ENCODE measurements at places on chromosomes 1 and 21.

DNA sequence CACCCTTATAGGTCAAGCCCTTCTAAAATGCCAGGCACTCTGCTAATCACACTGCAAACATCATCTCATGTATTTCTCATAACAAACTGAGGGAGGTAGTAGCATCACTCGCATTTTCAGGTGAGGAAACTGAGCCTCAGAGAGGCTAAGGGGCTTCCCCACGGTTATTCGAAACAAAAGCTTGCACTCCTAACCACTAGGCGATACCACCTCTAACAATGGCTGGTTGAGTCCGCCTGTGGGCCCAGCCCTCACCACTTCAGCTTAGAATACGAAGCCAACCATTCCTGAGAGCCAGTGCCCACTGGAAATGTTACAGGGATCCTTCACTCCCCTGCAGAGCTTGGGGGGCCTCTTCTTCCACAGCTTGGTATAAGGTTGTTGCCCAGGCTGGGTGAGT lies 65.3 kb upstream of the TENT5C start:
- no peak for DNase-seq

DNA sequence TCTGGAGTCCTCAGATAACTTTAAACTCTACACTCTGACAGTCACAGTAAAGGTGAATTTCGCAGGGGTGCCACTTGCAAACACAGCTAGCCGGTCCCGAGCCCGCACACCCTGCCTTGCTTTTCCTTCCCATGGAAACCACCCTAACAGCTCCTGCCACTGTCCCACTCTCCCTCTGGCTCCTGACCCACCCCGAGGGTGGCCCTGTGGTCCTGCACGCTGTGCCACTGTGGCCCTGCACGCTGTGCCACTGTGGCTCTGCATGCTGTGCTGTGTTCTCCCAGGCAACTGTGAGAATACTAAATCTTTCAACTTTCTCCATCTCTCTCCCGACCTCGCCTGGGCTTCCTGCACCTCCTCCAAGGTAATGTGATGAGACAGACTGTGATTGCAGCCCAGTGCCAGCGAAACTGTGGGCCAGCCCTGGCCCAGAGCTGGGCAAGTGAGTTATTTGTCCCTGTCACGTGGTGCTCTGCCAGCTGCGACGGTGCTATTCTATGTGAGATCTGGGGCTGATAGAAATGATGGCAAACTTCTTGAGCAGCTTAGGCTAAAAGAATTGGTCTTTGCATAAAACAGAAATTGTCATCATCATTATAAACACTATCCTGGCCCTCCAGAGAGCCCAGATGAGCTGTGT lies 63.4 kb upstream of the TARBP1 start:
- no peak for DNase-seq

GRCh38 chr21:37219761-37220432 lies 47.2 kb downstream of the VPS26C start:
- no peak for DNase-seq

- no peak for DNase-seq
Measured at GRCh38 chr1:95073446-95073845, 695 bp upstream of the ALG14 start.

GRCh38 chr1:155463865-155464650 lies 98.5 kb downstream of the ASH1L start:
- no peak for DNase-seq

DNA sequence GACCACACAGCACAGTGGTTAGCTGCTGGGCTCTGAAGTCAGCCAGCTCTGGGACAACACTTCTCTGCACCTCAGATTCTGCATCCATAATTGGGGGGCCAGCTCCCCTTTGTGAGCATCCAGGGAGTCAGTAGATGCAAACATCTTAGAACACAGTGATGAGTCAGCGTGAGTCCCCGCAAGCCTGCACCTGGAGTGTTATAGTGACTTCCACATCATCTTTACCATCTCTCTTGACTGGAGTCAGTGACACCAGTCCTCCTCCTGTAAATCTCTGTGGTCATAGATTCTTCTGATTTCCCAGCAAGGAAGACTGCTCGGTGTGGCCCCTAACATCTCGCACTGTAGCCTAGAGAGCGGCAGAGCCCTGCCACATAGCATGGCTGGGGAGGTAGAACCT lies 13.9 kb upstream of the EDN2 start:
- DNase-seq: no peak
